ENCODE measurements at places on chromosomes 4 and X.

DNA sequence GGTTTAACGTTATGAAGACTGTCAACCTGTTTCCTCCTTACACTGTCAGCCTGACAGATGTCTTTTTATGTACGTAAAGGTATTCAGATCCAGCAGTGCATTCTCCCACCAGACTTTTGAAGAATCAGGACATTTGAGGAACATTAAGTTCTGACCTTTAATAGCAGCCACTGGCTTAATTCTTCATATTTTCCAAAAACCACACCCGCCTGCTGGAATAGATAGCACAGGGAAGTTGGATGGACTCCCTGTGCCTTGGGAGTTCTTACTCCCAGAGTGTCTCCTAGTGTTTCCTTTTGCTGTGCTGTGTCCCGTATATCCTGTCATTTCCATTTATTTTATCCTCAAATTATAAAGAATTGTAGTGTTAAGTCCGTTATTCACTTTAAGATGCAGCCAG lies 94.5 kb downstream of the AFF1 start:
- DNase-seq: no peak

DNA sequence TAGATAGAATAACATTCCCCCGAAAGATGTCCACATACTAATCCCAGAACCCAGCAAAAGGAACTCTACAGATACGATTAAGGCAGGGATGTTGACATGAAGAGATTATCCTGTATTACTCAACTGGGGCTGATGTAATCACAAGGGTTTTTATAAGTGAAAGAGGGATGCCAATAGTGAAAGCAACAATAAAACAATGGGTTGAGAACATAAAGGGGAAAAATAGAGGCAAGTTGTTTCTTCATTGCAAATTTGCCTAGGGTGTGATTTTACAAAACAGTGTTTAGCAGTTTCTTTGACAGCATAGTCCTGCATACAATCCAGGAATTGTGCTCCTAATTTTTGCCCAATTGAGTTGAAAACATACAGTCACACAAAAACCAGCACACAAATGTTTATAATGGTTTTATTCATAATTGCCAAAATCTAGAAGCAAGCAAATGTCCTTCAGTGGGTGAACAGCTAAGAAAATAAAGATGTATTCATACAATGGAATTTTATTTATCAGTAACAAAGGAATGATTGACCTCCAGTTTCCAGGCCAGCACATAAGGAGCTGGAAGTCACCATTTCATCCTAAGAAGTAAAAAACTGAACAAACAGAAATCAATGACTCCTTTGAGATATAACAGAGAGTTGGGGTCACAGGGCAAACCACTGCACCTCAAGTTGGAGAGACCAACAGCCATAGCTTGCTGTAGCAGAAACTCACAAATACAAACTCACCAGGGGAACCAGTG lies 107.2 kb downstream of the CENPC start:
- peak; percentile 85 for DNase-seq

GRCh38 chr4:188722911-188723310 lies 583.7 kb downstream of the TRIML1 start:
- DNase-seq: no peak

GRCh38 chrX:100358766-100359165 lies 51.3 kb downstream of the PCDH19 start:
- no peak for DNase-seq

DNA sequence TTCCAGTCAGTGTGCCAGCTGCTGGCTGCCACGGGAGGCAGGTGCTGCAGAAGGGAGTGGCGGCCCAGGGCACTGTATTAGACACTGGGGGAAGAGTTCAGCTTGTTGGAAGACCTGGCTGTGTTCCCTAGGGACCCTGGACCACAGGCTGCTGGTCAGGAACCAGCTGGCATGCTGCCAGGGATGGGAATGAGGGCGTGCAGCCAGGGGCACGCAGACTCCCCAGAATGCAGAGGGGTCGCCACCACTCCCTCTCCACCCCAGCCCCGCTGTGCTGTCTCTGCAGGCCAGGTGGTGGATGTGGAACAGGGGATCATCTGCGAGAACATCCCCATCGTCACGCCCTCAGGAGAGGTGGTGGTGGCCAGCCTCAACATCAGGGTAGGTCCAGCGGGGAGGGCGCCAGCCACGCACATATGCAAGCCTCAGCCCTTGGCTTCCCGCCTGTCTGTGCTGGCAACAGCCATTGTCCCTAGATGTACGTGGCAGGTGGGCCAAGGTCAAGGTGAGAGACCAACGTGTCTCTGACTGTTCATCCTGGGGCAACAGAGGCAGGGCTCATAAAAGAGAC lies 12.3 kb downstream of the ABCD1 start:
- DNase-seq: no peak

DNA sequence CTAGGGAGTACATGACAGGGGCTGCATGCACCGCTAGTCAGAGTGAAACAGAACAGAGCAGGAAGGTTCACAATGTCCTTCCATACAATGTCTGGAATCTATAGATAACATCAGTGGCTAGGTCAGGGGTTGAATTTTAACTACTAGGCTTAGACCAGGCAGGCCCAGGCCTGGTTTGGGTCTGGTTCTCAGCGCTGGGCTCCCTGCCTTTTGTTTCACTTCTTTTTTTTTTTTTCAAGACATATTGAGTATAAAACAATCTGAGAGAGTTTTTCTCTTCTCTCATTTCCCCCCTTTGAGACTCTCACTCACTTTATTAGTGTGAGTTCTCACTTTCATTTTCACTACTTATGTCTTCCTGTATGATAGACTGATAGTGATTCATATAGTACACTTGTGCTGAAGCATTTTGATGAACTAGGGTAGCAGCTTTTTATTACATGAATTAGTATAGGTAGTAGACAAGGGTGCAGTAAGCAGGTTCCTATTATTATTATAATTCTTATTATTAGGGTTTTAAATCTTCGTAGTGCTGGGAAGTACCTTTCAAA lies 120.0 kb upstream of the ZDHHC15 start:
- no peak for DNase-seq

- DNase-seq: no peak
Measured at GRCh38 chrX:7926914-7927258, 327 bp downstream of the PNPLA4 start.

DNA sequence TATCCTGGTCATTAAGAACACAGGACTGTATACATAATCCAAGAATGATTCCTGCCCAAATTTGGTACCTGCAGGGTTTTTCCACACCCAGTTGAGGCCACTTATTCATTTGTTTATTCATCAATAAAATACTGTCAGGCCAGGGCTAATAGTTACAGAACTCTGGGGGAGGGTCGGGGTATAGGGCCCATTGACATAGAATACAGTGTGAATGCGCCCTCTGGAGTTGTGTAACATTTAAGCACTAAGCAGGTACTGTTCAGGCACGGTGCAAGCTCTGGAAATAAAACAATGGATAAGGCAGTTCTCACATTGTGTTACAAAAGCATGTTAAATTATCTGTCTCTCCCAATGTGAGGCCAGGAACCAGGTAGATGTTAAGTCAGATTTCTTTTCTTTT lies 30.8 kb upstream of the LRBA start:
- no peak for DNase-seq

DNA sequence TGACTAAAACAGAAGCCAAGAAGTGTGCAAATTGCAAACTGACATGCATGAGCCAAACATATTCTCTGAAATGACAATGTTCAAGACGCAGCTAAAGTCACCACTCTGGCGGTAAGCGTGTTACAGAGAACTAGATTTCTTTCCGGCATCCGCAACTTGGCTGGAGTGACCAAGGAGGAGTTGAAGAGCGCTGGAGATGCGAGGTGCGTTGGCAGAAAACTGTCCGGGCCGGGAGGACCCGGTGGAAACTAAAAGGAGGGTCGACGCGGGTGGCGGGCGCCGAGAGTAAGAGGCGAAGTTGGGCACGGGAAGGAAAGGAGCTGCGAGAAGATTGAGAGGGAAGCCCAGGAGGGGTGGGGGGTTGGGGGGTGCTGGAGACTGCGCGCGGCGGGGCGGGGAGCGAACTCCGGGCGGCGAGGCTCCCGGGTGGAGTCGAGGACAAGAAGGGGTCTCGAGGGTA lies 807 bp downstream of the SEL1L3 start:
- peak; percentile 43 for DNase-seq

GRCh38 chr4:173398779-173399415 lies at the start of gene SCRG1:
TSS of gene SCRG1 (minus strand) at chr4:173399116. CDS start at chr4:173391414, 7,702 bp downstream.
- DNase-seq: no peak

DNA sequence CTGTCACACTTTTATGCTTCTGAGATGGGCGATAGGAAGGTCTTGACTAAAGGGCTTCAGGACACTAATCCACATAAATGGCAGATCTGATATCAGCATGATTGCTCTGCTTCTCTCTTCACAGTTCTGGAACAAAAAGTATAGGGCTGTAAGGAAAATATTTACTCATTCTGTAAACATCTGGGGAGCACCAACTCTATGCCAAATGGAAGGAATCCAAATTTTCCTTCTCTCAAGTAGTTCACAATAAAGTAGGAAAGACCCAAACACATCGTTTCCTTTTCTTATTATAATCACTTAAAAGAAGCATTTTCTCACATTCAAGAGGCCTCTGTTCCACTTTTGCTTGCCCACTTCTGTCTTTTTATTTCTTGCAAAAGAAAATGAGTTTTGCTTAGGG lies 45.9 kb upstream of the F9 start:
- no peak for DNase-seq

GRCh38 chr4:174420316-174420715 lies 102.0 kb downstream of the HPGD start:
- no peak for DNase-seq

GRCh38 chrX:69236641-69237040 lies 71.4 kb upstream of the PJA1 start:
- no peak for DNase-seq

DNA sequence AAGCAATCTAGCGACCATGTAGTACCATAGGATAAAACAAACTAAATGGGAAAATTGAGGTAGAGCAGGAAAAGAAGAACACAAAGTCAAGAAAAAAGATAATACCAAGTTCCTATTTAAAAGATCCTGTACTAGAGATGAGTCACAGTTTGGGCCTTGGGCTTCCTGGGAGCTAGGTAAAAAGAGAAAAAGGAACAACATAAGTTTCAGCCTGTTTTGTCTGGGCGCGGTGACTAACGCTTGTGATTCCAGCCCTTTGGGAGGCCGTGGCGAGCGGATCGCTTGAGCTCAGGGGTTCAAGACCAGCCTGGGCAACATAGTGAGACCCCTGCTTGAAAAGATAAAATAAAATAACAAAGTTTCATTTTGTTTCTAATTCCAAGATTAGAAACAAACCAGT lies 14.0 kb upstream of the TMEM156 start:
- DNase-seq: peak; percentile 86

DNA sequence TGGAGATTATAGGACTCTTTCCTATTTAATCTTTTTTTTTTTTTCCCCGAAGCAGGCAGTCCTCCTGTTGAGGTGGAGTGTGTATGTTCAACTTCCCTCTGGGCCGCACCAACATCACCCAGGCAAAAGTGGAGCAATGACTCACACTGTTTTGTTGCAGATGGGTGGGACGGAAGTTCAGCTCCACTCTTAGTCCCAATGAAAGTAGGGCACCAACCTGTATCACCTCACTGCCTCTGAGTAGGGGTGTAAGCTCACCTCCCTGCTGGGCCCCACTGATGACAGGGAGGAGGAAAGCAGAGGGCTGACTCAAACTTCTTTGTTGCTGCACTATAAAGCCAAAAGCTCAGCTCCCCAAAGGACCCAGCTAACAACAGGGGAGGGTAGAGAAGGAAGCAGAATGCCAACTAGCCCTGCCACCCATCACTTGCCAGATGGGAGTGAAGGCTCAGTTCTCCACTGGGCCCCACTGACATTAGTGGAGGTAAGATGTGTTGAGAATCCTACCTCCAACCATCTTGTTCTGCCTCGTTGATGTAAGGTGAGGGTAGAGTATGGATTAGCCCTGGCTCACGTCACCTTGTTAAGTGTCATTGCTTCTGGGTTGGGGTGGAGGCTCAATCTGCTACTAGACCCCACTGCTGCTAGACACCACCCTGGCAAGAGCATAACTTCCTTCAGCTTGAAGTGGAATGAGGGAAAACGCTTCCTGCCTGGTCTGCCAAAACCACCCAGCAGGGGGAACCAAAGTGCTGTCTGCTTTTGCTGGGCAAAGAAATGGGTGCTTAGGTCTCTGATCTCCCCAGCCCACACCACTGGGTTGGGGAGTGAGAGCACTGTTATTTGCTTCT lies 14.1 kb downstream of the RPS6KA3 start:
- DNase-seq: peak; percentile 67

DNA sequence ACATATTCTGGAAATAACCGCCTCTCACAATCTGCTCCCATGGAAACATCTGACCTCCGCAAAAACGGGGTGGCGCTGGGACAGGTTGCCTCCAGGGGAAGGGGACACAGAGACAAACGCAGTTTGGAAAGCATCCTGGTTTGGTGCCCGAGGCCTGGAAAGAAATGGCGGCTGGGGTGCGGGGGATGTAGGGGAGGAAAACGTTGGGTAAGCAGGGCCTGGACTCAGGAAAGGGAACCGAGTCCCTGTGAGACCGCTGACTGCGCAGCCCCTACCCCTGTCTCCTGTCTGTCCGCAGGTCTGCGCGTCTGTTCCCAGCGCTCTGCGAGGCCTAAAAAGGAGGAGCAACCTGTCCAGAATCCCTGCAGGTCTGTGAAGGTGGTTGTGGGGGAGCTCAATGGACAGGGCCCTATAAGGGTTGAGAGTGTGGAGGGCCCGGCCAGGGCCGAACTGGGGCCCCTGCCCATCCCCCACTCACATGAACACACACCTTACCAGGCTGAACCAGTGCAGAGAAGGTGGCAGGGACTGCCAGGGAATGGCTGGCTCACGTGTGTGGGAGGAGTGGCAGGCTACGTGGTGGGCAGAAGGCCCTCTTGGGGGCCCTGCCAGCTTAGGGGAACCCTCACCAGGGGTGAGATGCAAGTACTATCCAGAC lies 672 bp downstream of the TCEAL3 start:
- DNase-seq: no peak

Measured in choroid plexus epithelial cell (primary cell).